ENCODE measurements at places on chromosomes 4 and X.

- DNase-seq: no peak
Observed at GRCh38 chrX:13346646-13347045, 26.8 kb upstream of the ATXN3L start.

DNA sequence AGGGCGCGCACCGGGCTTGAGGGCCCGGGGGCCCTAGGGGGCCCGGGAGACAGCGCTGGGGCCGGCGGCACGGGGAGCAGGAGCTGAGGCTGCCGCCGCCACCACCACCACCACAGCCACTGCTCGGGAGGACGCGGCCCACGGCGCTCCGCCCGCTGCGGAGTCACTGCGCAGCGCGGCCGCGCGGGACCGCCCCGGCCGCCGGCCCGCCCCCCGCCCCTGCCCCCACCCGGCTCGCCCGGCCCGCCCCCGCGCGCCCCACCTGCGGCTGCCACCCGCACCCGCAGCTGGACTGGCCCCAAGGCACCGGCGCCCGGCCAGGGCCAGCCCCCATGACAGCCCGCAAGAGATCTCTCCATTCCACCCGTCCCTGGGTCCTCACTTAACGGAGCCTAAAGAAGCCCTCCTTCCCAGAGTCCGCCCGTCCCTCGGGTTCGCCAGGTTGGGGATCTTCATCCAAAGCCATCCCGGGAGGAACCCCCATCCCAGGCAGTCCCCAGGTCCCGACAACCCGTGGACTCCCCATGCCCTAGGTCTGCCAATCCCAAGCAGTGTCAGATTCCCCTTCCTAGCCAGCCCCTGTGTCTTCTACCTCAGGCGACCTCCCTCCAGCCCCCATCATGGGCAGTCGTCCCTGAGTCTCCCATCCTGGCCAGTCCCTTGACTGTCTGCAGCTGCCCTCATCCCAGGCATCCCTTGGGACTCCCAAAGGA lies 40.0 kb upstream of the IQSEC2 start:
- no peak for DNase-seq

GRCh38 chrX:120358737-120359456 lies 3.0 kb upstream of the ATP1B4 start:
- DNase-seq: no peak

DNA sequence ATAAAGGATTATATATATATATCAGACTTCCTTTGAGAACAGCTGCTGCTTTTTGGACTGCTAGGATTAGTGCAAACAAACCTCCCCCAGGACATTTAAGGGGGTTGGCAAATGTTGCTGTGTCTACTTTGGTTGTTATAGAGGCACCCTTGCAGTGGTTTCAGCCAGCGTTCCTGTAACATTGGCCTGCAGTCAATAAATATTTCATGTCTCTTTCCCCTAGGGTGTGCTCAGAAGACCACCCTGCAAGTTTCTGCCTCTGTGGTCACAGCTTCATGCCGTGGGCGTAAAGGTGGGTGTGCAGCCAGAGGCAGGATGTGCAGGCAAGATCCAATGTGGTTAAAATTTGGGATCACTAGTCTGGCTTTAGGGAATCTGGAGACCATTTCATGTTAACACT lies 28.9 kb downstream of the FGF5 start:
- no peak for DNase-seq

DNA sequence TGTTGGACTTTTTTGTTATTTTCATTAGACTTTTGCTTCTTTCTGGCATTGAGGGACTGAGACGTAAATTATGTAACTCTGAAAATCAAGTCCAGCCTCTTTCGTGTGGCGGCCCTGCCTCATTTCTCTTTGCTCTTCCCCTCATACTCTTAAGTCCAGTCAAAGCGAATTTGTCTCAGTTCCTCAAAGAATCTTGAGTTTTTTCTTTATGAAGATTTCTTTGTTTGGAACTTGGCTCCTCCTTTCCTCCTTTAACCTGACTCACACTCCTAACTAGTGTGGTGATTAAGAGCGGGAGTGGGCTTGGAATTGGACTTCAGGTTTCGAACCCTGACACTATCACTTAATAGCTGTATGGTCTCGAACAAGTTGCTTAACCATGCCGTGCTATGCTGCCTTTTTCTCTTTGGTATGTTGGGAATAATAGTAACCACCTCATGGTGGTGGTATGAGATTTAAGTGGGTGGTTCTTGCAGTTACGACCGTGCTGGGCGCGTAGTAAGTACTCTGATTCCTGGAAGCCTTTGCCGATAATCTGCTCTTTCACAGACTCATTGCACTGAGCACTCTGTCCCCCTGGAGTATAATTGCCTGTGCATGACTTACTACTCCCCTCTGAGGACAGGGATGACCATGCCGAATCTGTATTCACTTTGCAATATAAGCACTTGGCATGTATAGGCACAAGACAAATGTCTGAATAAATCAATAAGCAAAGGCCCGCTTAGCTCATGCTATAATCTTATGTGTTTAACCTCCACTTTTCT lies 19.1 kb downstream of the FNIP2 start:
- no peak for DNase-seq

DNA sequence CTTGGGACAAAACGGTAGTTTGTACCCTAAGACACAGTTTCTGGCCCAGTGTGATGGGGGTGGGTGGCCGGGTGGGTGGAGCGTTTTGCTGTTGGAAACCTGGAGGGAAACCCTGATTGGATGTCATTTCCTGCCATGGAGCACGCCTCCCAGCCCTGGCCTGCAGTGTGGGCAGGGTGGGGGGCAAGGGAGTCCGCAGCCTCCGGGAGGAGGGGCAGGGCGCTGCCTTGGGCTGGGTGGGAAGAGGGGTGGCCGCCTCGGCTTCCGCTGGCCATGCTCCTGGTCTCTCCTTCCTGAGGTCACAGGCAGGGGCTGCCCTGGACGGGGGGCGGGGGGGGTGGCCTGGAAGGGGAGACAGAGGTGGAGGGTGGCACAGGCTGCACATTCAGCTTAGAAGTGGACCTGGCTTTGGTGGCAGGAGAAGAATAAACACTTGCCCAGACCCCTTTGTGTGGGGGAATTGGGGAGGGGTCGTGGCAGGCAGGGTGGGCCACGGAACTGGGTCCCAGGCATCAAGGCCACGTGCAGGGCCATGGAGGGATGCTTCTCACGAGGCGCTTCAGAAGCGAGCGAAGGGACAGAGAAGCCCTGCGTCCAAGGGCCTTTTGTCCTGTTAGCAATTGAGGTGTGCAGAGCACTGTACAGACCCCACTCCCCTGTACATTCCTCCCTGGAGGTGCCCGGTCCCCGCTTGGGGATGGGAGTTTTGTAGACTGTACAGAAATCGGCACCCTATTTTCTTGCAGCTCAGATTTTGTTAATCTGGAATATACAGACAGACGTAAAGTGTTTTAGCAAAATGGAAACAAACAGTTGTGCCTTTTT lies 6.2 kb downstream of the NAT8L start:
- no peak for DNase-seq

- DNase-seq: no peak
Observed at GRCh38 chr4:52704661-52705060, 45.6 kb upstream of the USP46 start.

DNA sequence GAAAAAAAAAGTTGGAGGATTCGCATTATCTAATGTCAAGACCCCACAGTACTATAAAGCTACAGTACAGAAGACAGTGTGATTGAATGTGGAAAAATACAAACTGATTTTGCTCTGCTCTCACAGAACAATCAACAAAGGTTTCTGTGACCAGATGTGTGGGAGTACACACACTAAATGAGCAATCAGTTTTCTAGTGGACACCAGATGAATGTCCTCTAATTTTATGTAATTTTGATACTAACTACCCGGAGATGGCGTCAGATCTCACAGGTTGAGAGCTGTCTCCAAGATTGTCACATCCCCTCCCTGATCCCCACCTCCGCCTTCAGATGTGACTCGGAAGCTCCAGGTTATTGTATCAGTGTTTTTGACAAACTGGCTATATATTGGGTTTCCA lies 81.9 kb upstream of the HUWE1 start:
- DNase-seq: no peak

DNA sequence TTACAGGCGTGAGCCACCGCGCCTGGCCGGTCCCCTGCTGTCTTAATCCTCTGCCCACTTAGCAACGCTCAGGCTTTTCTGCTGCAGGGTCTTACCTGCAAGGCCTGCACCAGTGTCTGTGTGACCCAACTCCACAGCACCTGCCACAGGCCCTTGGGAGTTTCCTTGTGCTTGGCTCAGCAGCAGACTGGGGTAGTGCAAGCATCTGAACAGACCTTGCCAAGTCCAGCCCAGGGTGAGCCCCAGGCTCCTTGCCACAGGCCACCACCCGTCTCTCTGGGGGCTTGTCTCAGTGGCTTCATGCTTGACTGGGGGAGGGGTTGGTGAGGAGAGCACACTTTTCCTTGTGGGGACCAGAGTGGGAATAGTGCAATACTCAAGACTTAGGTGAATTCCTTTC lies 87.0 kb downstream of the FAM193A start:
- no peak for DNase-seq

DNA sequence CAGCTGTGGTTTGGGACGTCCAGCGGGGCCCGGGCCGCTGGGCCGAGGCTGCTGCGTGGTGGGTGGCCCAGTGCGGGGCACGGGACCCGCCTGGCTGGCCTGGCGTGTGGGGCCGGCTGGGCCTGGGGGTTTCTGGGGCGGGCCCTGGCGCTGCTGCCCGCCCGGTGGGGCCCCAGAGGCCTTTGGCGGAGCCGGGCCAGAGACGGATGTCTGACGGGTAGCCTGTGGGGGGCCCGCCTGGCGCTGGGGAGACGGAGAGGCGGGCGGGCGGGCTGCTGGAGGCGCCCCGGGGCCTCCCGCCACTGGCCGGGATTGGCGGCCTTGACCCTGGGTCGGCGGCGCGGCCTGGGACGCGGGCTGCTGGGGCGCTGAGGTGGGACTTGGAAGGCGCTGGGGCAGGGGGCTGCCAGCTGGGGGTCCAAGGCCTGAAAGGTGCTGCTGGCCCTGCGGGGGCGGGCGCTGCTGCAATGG lies 8.1 kb upstream of the TIMP1 start:
- DNase-seq: no peak

DNA sequence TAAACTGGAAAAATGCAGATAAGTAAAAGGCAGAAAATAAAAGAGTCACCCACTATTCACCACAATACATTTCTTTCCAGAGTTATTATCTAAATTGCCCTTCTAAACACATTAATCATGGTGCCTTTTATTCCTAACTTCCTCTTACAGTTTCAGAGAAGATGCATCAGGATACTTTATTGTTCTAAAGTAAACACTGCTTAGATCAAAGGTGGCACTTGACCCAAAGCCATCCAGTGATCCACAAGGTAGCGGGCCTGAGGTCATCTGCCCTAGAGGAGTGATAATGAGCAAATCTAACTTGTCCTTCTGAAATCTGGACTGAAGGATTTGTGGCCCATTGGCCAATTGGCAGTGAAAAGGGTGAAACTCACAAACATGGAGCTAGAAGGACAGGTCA lies 12.0 kb upstream of the TMEM154 start:
- no peak for DNase-seq

Data from SHP77 (cell line).